ENCODE measurements at places on chromosomes 3 and 15.

DNA sequence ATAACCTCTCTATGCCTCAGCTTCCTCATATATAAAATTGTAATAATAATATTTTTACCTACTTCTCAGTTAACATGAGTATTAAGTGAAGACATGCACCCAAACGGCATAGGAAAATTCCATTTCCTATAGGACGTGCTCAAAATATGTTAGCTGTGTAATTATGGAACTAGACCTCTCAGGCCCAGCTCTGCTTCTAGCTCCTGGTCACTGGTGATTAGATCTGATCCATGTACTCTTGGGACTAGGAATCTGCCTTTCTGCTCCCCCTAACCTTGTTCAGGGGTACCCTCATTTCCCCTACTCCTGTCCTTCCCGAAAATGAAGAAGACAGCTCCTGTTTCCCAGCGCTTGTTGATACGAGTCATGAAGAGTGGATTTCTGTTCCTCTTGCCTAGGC, 29.6 kb downstream of the TF start:
- no peak for DNase-seq

- DNase-seq = no peak
These were observed 57.6 kb upstream of the SLC6A11 start for GRCh38 chr3:10758304-10759037.

- DNase-seq = no peak
These were observed 189.3 kb upstream of the SGO1 start for GRCh38 chr3:20375302-20375701.

DNA sequence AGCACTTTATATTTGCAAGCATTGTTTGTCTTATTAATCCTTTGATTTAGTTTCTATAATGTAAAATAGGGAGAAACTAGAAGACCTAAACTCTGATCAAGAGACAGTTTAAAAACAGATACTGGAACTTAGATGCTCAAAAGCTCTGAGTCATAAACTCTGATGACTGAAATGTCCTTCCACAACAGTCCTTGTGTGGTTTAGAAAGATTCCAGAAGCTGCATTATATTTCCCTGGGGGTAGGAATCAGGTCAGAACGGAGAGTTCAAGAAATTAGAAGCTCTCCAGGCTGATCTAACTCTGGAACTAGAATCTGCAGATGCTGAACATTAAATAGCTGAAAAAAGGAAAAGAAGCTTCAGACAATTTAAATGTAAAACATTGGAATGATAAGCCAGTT, 18.3 kb upstream of the ONECUT1 start:
- DNase-seq = no peak

DNA sequence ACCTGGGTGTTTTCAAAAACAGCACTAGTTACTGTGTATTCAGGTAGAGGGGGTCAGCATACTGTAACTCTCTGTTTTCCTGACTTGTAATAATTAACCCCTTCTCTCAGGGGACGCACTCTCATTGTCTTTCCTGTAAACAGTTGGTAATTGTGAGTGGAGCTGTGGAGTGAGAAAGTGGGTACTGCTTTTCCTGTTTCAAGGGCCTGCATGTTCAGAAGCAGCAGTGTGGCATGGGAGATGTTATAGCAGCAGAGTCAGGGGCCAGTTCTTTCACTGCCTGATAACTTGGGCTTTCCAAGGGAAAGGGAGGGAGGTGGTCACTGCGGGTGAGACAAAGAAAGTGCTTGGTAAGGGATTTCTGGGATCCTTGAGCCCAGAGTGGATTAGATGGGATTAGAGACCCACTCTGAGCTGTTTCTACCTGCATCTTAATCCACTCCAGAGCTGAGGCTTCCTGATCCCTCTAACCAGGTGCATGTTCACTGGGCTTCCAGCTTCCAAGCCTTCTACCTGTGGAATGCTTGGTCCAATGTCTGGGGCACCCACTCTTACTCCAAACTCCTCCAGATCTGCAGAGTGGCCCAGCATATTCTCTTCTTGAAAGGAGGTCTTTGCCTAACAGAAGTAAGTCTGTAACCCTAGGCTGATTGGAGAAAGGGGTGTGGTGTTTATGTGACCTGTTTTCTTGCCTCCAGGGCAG, 105.2 kb downstream of the RPLP1 start:
- no peak for DNase-seq

DNA sequence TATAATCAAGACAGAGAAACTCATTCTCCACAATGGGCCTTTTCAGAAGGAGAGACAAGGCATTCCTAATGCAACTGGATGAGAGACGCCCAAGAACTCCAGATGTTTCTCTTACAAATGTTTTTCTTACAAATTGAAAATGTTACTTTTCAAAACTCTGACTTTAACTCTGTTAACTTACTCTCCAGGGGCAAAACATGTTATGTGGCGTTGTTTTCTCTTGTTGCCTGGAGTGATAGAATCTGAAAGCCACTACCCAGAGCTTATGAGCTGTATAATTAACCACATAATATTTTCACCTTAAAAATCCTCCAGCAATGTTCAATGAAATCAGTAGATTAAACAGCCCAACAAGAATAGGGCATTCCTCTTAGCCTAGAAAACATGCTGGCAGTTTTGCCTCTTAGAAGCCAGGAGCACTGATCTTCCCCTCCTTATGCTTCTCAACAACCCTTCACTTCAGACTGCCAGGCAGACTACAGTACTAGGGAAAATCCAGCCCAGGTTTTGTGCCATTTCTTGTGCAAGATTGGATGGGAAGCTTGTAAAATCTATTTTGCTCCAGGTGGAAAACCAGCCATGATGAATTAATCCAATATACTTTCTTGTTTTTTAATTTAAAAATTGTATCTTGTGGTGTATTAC, 186.7 kb upstream of the GADL1 start:
- DNase-seq = no peak

DNA sequence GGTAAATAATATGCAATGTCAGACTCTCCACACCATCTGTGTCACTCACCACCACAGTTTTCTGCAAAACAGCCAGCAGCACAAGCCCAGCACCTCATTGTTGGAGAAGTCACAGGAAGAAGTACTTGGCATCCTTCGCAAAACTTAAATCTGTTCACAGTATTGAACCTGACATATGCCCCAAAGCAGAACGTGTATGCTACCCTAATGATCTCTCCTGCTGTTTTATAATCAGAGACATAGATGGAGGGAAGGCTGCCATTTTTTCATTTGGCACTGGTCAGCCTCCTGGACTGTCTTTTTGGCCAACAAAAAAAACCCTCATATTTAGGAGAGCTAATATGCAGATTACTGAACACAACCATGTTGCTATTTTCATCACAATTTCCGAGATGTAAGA, 1272.9 kb downstream of the ROBO1 start:
- DNase-seq = no peak

GRCh38 chr3:140574375-140574774, 103.5 kb upstream of the TRIM42 start:
- DNase-seq = no peak

DNA sequence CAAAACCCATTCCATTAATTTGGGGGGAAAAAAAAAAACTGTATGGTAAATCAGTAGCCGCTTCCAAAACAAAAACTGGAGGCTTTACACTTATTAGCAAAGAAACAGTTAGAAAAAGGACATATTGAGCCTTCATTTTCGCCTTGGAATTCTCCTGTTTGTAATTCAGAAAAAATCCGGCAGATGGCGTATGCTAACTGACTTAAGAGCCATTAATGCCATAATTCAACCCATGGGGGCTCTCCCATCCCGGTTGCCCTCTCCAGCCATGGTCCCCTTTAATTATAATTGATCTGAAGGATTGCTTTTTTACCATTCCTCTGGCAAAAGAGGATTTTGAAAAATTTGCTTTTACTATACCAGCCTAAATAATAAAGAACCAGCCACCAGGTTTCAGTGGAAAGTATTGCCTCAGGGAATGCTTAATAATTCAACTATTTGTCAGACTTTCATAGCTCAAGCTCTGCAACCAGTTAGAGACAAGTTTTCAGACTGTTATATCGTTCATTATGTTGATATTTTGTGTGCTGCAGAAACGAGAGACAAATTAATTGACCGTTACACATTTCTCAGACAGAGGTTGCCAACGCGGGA, 9.4 kb upstream of the RPL24 start:
- DNase-seq = no peak

DNA sequence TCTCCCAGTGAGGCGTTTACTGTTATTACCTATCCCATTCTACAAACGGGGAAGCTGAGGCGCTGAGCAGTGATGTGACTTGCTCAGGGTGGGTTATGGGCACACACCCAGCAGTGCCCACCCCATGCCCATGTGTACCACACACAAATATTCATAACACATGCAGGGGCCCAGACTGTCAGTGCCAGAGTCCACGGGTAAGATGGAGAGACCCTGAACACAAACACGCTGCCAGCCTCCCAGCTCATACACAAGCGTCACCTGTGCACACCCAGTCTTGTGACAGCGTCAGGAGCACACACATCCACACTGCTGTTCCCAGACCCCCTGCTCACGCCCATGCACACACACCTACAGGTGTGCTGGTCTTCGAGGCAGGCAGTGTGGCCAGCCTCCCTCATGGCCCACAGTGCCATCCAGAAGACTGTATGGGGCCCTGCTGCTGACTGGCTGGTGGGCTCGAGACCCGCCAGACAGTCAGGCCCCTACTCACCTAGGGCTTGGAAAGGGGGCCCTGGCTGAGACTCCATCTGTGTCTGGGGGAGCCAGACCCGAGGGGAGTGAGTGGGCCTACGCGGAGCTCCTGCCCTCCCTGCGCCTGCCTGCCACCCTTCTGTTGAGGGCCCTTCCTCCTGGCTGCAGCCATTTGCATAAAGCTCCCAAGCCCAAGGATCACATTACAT, 39.4 kb downstream of the DNAJB8 start:
- DNase-seq = no peak

DNA sequence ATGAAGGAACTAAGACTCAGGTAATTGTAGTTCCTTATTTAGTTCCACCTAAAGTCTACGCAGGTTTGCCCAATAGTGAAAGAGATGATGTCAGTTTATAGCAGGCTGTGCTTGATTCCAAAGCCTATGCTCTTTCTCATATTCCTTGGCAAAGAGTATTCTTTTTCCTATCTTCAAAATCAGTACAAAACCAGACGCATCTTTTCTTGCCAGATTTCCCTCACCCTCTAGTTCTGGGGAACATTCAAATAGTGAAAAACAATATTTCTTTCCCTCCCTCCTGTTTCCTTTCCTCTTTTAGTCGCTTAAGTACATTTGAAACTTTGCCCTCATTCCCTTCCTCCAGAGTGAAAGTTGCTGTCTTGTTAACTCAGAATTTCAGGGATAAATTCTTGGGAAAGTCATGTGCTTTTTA, 134.6 kb upstream of the PDZRN3 start:
- no peak for DNase-seq

DNA sequence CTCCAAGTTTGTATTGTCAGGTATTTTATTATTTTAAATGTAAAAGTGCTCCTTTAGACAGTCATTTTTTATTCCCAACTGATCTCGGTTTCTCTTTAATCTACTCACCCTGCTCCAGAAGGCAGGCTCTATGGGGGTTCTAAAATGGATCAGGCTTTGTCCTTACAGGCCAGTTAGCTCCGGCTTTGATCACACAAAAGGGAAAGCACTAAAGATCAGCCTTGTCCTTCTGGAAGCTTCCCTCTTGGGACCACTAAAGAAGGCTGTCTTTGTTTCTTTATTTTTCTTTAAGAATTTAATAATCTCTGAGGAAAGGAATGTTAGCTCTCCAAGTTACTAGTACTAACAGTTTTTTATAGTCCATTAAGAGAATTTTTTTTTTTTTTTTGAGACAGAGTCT, 560.5 kb upstream of the ZNF717 start:
- no peak for DNase-seq

DNA sequence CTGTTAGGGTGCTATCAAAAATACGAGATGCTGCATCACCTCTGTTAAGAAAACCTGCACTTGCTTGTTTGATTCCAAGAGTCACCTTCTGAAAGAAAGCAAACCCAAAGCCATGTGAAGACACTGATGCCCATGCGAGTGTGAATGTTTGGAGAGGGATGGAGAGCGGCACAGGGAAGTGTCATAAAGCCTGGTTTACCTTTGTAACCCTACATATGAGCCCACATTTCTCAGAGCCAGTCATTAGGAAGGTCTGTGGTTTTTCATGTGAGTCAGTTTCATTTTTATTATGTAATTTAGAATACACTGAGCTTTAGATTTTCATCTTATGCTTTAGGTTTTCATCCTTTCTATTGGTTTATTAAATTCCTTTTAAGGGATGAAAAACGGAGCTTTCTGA, 896.8 kb downstream of the ROBO1 start:
- no peak for DNase-seq

DNA sequence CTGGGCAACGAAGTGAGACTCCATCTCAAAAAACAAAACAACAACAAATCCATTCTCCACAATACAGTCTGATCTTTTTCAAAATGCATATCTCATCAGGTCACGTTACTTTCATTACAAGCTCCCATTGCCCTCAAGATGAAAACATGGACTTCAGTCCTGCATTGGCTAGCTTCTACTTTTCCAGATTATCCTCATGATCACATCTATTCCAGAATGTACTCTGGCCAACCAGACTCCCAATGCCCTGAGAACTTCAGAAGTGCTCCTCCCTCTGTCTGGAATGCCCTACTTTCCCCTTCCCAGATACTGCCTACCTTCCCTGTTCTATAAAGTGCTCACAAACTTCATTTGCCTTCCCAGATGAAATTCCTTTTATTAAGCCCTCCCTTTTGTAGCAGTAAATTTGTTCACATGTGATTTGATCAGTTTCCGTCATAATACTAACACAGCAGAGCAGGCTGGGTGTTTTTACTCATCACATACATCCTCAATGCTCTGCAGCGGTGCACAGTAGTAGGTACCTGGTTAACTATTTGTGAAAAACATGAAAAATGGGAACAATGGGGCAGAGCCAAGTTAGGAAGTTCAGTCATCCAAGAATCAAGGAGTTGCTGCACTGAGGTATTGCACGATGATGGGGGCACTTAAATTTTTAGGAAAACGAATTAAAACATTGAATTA, 5.3 kb downstream of the RPL22L1 start:
- no peak for DNase-seq

DNA sequence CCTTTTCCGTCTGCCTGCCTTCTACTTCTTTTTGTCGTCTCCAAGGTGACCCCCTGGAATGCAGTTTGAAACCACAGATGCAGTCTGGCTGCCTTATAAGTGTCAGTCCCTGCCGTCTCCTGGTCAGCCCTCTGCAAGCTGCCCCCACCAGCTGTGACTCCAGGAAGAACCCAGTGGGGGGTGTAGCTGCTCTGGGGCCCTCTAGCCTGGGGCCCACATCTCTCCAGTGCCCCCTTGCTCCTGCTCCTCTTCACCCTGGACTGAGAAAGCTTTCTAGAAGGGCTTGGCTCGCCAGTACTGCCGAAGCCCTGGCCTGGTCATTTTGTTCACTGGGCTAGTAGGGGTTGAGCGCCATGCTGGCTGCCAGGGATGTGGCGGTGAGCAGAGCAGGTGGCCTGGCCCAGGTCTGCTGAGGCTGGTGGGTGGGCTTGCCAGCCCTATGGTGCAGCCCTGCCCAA, 21.3 kb downstream of the SYNM start:
- no peak for DNase-seq

GRCh38 chr3:107523289-107523538, 452 bp downstream of the BBX start:
- no peak for DNase-seq

DNA sequence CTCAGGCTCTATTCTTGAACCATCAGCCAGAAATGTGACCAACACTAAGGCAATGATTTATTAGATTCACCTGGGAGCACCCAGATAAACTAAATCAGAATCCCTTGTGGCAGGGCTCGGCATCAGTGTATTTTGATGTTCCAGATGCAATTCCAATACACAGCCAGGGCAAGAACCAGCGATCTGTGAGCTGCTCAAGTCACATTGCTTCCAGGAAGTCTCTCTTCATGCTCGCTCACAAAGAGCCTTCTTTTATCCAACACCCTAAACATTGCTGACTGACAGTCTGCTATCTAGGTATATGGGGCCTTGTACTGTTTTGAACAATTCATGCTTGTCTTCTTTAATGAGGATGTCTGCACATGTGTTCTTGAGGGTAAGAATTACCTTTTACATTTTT, 40.9 kb upstream of the GOLGA8J start:
- no peak for DNase-seq

GRCh38 chr15:79740561-79740960, 156.3 kb downstream of the MTHFS start:
- DNase-seq = no peak

Data from NCI-H187 treated with DMSO at 0.1 percent for 48 hours (cell line).